Fibroblast of the aortic adventitia (primary cell): ENCODE measurements at places on chromosomes 12 and 14. TPM values are rescaled to one million over a fixed set of nuclear protein-coding genes. Genes with fewer than 3 reads are reported as not detected.

DNA sequence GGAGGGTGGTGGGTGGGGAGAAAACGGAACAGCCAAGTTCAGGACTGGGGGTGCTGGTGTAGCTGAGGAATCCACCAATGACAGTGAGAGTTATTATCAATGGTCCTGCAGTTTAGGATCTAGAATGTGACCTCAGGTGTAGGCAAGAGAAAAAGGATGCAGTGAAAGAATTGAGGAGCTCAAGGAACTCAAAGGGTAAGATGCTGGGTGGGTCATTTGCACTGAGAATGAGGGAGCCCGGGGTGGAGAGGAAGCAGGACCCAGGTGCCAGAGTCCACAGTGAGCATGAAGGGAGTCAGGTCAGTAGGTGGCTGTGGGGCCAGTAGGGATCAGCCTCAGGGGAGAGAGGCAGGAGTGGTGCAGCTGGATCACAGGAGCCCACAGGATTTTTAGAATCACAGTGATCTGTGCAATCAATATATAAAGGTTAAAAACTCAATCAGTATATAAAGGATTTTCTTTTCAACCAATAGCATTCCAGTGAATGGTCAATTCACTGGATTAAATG lies 3.2 kb upstream of the KRT7 start:
- no peak for DNase-seq

DNA sequence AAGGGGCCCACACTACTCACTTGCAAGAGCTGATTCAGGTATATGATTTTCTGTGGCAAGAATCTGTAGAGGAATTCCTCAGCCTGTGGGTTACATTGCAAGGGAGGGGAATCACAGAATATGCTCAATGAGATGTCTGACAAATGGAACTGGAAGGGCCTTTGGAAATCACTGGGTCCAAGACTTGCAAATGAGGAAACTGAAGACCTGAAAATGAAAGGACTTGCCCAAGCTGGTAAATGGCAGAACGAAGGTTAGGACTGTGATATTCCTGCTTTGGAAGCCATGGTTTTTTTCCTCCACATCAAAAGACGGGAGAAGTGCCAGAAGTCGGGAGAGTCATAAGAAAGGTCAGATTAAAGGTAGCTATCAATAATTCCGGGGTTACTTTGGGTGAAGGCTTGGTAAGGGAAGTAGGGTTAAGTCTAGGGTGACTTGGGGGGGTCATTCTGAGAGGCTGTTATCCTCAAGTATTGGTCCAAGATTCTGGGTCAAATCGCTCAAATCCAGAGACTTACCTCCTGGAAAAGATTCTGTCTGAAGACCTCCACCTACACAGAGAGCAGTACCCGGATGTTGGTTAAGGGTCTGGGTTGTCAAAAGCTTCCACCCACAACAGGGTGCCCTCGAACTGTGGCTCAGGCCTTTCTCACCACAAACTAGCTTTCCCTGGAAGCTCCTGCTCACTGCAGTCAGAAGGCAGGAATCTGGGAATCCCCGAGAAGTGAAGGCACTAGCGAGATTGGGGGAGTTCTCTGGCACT lies 539 bp downstream of the PSME2 start:
- peak; percentile 11 for DNase-seq

GRCh38 chr14:75094896-75095295 lies 25.5 kb downstream of the ZC2HC1C start:
- DNase-seq: peak; percentile 25

The IL22 gene
- total RNA-seq: not detected in 2 replicates

The PIANP gene
- total RNA-seq: 0.45 TPM in 1 of 2 replicates, not detected in the other

DNA sequence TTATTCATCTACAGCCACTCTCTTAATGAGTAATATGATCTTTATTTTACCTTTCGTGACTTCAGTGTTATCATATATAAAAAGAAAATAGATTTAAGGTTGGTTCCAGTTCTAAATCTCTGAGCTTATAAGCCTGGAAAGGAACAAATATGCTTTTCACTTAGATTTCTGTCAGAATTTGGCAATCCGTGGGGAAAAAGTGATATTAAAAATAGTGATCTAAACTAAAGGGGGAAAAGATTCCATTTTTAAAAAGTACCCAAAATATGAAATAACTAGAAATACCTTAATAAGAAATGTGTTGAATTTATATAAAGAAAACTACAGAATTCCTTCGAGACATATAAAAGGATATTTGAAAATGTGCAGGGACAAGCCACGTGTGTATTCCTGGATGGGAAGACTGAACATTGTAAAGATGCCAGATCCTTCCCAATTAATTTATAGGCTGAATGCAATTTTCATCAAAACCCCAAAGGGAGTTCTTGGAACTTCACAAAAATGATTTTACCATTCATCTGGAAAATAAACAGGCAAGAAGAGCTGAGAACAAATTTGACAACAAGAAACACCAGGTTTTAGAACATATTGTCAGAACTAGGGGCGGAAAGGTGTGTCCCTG lies 142.5 kb downstream of the EFCAB11 start:
- DNase-seq: no peak

GRCh38 chr12:507391-507796 lies 47.7 kb downstream of the B4GALNT3 start:
- DNase-seq: no peak

The OLR1 gene
- not detected in 2 replicates for total RNA-seq
